ENCODE measurements at places on chromosomes 16 and 17. TPM values are rescaled to one million over a fixed set of nuclear protein-coding genes. Genes with fewer than 3 reads are reported as not detected.

DNA sequence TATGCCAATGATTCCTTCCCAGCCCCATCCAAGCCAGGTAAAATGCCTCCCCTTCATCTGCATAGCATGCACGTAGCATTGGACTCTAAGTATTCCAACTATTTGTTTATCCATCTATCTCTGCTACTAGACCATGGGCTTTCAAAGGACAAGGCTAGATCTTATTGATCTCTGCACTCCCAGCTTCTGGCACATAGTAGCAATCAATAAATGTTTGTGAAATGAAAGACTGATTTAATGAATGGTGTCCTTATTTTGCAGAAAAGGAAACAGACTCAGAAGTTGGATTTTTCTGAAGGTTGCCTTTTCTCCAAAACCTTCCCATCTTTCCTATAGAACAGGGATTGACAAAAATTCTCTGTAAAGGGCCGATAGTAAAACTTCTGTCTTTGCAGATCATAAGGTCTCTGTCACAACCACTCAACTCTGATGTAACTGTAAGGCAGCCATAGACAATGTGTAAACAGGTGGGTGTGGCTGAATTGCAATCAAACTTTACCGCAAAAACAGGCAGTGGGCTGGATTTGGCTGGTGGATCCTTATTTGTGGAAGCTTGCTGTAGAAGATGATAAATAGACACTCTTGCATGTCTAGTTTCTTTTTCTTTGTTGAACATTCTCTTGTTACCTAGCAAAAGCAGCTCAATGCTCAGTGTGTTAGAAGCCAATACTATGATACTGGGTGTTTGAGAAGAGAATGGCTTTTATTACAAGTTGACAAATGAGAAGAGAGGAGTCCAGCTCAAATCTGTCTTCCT lies 7.6 kb upstream of the CMTR2 start:
- no peak for DNase-seq

TMEM220 gene
- 9.1 TPM for total RNA-seq

GRCh38 chr17:82095777-82096708 lies 2.0 kb downstream of the FASN start:
- DNase-seq = no peak

GRCh38 chr17:50364715-50365114 lies 8.3 kb downstream of the MRPL27 start:
- DNase-seq = peak; percentile 39

GRCh38 chr16:28282045-28282444 lies 10.3 kb upstream of the SBK1 start:
- no peak for DNase-seq

DNA sequence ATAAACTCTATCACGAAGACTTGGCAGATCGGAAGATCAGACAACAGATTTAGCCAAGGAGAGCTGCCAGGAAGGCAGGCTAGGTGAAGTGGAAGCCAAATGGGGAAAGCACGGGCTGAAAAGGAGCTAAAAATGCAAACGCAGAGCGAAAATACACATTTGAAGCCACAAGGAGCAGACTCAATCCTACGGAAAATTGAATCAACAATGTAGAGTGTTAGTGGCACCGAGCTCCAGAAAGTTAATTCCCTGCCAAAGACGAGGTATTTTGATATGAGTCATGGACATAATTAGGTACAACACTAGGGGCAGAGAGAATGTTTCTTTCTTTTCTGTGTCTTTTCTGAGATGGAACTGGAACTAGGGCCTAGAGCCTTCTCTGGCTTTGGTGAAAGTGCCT lies 20.7 kb downstream of the GSG1L start:
- DNase-seq = no peak
